ENCODE measurements at places on chromosomes 3 and 15.

GRCh38 chr15:70271422-70272088 lies 173.8 kb upstream of the TLE3 start:
- DNase-seq, result peak; percentile 96

DNA sequence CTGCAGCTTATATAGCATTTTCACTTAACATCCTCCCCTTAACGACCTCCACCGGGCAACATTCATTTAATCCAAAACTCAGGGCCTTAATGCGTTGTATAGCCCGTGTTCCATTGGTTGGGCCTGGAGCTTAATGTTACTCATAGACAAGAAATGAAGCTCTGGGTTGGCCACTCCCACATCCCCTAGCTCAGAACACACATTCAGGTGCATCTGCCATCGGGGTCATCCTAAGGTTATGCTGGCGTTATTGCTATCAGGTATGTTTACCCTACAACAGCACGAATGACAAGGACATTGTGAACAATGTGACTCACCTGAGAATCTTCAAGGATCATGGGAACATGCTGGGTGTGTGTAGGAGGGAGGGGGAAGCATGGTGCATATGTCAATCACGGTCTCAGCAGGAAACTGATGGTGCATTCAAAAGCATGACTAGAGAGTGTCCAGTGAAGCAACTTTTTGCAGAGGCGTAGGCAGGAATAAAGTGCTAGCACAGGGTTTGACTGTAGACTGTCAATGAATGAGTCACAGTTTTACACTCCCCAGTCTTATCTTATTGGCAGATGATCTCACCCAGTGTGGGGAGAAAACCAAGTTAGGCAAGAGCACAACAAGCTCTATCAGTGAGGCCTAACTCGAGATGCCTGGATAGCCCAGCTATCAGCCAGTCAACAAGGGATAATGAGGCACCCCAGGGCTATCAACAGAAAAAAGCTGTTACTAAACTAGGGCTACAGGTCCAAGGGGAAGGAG lies 402.1 kb upstream of the MCTP2 start:
- DNase-seq, result no peak

- no peak for DNase-seq
Measured at GRCh38 chr3:41137686-41138111, 61.6 kb upstream of the CTNNB1 start.

DNA sequence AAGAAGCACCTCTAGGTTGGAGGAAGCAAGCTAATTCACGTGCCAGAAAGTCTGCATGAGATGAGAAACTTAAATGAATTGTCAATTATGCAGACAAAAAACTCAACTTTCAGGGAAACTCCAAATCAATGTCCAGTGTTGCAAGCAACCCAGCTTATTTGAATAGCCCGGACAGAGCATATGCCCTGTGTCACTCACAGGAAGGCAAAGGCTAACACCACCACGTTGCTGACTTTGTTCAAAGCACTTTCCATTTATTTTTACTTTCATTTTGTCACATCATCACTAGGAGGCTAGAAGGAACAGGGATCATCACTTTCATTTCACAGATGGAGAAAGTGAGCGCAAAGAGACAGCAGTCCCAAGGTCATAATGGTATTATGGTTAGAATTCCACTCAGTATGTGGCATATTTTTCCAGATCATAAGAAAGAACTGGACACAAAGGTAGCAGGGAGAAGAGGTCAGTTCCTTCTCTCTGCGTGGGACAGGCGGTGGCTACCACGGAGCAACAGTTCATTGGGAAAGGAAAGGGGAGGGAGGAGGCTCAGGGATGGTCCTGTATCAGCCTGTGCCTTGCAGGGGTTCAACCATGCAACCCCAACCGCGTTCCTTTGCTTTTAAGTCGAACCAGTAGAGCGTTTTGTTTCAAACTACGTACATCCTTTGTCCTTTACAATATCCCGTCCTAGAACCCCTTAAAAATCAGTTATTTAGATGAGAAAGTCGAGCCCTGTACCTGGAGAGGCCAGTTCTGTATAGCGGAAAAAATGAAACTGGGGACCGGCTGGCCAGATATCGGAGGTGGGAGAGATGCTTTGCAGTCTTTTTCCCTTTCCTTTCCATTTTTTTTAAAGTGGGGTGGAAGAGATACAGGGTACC lies 1.1 kb downstream of the HEG1 start:
- peak; percentile 79 for DNase-seq

GRCh38 chr3:24052446-24052845 lies 107.4 kb downstream of the NR1D2 start:
- no peak for DNase-seq

DNA sequence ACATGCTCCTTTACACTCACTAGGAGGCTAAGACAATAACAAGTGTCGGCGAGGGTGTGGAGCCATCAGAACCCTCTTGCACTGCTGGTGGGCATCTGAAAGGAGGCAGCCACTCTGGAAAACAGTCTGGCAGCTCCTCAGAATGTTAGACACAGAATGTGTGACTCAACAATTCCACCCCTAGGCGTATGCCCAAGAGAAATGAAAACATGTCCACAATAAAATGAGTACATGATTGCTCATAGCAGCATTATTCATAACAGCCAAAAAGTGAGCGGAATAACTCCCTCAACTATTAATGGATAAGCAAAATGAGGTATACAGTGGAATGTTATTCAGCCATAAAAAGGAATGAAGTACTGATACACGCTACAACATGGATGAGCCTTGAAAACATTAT lies 57.8 kb downstream of the WNT7A start:
- DNase-seq, result peak; percentile 23

DNA sequence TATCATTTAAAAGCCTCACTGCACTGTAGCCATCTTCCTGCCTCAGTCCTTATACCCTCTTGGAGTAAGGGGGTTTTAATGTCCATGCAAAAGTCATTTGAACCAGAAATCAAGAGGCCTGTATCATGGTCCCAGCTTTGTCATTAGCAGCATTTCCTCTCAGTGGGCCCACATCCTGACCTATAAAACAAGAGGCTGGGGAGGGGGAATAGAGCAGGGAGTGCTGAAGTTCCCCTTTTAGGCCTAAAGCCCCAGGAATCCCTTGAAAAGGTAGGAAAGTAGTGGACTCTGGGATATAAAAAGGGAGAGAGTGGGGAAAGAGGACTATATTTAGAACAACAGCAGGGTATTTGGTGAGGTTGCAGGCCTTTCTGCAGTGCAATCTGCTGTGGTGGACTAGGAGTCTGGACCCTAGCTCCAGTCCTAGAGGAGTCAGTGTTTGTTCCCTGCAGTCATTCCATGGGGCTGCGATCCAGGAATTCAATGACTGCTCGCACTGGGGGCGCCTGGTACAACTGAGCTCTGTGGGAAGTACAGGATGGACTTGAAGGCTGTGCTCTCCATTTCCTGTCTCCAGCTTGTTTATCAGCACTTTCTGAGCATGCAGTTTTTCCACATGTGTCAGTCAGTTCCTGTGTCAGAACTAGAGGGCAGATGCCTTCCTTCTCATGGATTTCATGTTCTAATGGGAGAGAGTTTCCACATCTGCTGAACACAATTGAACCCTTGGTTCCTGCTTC lies 46.8 kb downstream of the PDHB start:
- DNase-seq, result peak; percentile 95

DNA sequence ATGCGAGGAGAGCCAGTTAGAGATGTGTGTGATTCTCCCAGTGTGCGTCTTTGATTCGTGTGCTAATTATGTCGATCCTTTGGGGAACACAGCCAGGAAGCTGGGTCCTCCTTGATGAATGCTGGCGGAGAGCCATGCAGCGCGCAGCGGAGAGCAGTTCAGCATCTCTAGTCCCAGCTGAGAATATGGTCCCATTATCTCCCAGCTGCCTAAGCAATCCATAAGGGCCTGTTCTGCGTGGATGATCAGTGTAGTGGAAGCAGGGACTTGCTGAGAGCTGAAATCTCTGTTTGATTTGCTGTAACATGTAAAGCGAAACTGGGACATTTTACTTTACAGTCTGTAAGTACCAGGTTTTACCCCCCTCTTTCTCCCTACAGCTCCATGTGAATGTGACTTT lies 412.7 kb downstream of the CNTN4 start:
- DNase-seq, result no peak

DNA sequence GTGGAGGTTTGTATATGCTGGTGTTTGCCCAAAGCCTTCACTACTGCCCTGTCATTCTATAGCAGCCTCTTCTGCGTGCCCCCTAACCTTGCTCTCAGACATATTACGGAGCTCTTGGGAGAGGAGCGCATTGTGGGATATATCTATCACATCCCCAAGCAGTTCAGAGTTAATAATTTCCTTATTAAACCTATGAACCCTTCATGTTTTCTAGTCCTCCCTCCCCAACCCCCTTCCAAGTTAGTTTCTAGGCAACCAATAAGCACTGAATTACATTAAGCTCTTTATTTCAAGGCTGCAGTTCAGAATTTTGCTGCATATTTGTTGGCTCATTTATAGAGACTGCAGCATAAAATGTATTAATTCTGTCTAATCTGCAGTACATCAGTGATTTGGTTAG lies 57.3 kb upstream of the GRM7 start:
- no peak for DNase-seq

GRCh38 chr3:36367912-36368573 lies 12.3 kb upstream of the STAC start:
- DNase-seq, result no peak

- DNase-seq, result no peak
Measured at GRCh38 chr15:38781196-38781595, 216.6 kb upstream of the RASGRP1 start.
